ENCODE measurements at places on chromosomes 6 and 20.

DNA sequence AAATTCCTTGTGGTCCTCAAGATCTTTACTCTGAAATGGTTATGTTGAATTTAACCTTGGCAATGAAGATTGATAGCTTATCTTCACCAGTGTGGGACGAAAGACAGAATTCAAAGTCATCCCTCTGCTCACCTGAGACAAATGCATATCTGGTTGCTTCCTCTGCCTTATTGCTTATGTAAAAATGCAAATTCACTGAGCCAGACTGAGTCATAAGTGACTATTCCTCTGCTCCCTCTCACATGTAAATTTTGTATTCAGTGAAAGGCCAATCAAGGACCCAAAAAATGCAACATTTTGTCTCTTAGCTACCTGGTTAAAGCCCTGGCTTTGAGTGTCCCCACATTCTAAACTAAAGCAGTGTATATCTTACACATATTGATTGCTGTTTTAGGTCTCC lies 593.1 kb upstream of the GJE1 start:
- no peak for DNase-seq

DNA sequence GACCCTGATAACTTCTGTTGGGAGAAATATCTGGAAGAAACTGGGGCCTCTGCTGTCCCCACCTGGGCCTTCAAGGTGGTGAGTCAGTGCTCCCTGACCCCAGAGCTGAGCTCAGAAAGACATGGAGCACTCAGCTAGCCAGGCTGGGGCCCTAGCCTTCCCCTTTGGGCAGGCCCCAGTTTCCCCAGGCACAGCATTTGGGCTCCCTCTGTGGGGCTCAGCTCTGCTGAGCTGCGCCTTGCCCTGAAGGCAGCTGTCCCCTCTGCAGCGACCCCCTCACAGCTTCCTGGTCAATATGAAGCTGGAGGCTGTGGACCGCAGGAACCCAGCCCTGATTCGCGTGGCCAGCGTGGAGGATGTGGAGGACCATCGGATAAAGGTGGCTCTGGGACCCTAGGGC lies 24.8 kb upstream of the SGK2 start:
- DNase-seq = no peak

DNA sequence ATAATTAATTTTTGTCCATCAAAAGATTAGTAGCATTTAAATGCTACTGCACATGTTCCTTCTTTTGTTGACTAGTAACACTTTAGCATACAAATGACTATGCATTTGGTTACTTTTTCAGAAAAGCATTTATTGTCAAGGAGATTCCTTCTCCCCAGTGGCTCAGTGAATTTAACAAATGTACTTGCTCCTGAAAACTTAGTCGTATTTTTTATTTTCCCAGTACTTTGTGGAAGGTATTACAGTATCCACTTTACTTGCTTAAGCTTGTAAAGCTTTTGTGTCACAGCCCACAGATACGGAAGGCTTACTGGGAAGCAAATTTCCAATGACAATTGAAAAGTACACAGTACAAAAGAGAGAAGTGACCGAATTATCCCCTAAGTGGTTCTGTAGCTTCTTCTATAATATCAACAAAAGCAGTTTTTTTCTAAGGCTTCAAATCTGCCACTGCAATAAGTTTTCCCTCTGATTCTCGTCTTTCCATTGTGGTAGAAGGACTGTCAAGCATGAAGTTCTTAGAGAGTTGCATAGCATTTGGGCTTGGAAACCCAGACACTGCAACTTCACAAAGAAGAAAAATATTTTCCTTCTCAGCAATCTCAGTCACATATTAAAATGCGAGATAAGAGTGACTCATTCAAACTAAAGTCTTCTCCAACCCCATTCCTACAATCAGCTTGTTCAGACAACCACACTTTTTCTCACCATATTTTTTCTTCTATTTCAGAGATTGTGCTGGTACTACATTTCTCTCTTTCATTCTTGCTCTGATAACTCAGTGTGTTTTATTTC lies 431.2 kb downstream of the GRIK2 start:
- DNase-seq = no peak

DNA sequence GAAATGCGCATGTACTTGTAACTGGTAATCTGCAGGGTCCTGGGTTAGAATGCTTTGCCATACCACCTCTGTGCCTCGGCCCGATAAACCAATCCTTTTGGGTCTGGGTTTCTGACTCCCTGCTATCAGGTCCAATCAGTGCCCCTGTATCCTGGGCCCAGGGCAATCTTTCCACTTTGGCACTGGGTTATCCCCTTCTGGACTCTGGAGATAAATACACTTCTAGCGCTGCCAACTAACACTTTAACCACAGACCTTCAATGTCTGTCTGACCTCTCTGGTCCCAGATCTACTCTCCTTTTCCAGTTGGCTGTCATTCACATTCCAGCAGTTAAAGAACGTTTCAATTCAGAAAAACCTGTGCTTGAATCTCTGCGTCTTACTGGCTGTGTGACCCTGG lies 55.3 kb downstream of the DNAAF9 start:
- no peak for DNase-seq

DNA sequence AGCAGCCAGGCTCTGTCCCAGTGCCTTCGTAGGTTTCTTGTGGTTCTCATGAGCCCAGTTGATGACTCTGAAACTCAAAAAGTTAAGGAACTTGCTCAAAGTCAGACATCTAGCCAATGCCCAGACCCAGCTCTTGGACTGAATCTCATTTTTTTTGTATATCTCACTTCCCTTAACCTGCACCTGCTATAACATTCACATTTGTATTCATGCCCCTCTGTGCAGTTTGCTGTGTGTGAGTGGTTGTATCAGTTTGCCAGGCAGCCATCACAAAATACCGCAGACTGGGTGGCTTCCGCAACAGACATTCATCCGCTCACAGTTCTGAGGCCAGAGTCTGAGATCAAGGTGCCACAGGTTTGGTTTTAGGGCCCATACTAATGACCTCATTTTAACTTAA lies 49.9 kb downstream of the IPCEF1 start:
- DNase-seq = no peak

Data from stimulated activated CD8-positive, alpha-beta memory T cell treated with anti-CD3 and anti-CD28 coated beads, Interleukin-4, amount 100 ng/mL, for 1 hour (primary cell).